ENCODE measurements at places on chromosomes 5 and 9. TPM values are rescaled to one million over a fixed set of nuclear protein-coding genes. Genes with fewer than 3 reads are reported as not detected.

- peak; percentile 64 for DNase-seq
Observed at GRCh38 chr5:75567710-75568109, 43.5 kb upstream of the ANKDD1B start.

SLC4A9 gene
- total RNA-seq: not detected

DNA sequence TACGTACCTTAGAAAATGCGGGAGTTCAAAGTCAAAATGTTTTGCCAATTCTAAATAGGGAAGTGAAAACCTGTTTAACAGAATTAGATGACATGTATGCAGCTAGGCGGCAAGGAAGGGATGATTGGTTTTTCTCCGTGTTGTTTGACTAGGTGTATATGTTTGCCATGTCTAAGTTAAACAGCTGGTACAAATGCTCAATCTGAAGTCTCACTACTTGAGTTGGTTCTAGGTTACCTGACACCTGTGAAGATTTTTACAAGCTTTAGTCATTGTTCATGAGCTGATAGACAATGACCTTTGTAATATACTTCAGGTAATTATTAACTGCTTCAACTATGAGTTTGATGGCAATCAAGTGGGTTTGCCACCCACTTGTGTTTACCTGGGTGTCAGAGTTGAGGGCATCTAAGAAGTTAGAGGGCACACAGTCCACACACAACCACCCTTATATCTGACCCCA is 74.3 kb downstream of the SLC44A1 start:
- DNase-seq: no peak

DNA sequence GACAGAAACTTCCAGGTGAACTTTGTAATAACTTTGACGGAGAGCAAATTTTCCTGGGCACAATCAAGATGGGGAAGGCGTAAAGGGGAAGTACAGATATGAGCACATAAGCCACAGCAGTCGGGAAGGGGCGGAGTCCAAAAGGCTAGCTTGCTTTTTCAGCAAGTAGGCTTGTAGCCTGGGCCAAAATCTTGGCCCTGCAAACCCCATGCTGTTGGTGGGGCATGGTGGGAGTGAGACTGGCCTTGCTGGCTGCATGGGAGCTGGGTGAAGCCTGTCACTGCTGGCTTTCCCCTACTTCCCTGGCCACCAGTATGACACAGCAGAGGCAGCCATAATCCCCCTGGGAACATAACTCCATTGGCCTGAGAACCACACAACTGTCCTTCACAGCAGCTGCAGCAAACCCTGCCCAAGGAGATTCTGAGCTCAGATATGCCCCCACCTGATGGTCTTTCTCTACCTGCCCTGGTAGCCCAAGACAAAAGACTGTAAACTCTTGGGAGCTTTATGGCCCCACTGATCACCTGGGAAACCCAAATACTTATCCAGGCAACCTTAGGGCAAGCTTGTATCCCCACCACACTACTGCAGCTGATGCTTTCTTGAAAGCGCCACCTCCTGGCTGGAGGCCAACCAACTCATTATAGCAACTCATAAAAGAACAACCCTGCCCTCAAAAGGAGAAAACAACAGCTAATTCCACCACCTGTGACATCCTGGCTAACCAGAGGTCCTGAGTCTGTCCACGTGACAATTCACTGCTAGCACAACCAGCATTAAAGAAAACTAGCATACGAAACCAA is 24.0 kb downstream of the DCTN4 start:
- no peak for DNase-seq

- DNase-seq: peak; percentile 94
Observed at GRCh38 chr5:177194268-177194667, 60.7 kb downstream of the NSD1 start.

DNA sequence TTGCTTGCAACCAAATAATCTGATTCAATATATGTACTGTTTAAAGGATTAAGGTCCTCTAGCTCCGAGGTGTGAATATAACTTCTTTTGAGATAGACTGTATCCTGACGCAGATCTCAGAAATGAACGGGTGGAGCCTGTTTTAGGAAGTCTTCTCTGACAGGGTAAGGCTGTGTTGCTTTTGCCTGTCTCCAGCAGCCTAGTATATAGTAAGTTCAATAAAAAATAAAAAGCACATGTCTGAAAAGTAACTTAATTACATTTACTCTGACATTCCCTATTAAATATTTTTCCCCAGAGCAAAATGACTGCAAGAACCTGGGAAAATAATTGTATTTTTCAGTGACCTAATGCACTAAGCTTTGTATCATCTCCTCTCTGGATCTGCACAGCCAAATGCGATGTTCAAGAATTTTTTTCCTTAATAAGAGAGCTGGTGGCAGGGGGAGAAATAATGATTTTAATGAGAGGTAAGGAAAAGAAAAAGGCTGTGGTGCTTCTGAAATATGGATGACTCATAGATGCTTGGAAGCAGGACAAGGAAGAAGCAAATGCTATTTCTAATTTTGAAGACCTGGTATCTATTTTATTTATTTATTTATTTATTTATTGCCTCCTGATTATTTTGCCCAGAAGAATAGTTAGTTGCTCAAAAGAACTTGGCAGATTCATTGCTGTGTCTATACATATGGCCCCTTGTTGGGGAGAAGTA is 7.3 kb downstream of the PPP3R2 start:
- peak; percentile 24 for DNase-seq
